ENCODE measurements at places on chromosomes 12 and 14.

DNA sequence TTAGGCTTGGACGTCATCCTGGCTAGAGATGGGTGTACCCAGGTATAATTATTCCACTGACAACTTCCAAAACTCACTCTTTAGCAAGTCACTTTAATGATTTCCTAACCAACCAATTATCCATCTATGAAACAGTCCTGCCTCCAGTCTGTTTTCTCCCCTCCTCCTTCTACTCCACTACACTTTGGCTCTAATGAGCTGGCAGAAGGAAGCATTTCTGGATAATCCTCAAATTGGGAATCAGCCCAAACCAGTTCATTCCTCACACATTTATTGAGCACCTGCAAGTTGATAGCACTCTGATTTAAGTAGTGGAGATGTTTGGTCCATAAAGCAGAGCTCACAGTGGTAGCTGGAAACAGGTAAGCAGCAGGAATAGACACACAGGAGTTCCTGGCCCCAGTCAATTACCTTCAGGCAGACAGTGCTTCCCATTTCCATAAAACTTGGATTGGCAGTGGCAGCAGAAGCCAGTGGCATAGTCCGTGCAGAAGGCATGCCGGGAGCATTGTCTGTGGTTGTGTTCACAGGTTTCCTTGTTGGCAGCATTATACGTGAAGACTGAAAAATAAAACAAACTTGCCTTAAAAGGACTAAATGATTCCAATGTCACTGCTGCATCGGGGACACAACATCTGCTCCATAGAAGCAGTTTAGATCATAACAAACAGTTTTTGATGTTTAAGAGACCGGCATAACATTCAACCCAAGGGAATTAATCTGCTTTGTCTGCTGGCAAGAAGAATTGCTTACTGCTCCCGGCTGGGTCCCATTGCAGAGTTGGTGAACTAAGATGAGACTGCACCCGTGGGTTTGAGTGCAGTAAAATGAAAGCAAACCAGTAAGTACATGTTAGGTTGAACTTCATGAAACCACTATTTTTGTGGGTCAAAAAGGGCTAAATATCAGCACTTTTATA lies 26.2 kb downstream of the NID2 start:
- DNase-seq = no peak

GRCh38 chr12:40569626-40570179 lies 122.5 kb upstream of the CNTN1 start:
- DNase-seq = no peak

- no peak for DNase-seq
Observed at GRCh38 chr12:32467959-32468863, 68.9 kb downstream of the FGD4 start.

GRCh38 chr12:1808036-1808797 lies 12.1 kb upstream of the LRTM2 start:
- DNase-seq = no peak

GRCh38 chr14:101068313-101069227 lies 165.0 kb upstream of the RTL1 start:
- DNase-seq = no peak

DNA sequence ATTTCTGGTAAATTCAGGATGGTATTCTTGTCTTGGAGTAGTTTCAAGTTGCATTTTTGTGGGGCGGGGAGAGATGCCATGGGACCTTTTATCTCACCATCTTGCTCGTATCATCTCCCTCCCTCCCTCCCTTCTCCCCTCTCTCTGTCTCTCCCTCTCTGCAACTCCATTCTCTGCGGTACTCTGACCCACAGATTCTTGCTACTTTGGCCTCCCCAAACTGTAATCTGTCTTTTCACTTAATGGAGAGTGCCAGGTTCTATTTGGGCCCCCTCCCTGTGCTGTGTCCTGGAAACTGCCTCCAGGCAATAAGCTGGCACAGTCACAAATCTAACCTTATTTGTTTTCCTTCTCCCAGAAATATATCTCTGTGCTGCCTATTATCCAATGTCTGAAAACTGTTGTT lies 175.2 kb downstream of the PAWR start:
- no peak for DNase-seq

DNA sequence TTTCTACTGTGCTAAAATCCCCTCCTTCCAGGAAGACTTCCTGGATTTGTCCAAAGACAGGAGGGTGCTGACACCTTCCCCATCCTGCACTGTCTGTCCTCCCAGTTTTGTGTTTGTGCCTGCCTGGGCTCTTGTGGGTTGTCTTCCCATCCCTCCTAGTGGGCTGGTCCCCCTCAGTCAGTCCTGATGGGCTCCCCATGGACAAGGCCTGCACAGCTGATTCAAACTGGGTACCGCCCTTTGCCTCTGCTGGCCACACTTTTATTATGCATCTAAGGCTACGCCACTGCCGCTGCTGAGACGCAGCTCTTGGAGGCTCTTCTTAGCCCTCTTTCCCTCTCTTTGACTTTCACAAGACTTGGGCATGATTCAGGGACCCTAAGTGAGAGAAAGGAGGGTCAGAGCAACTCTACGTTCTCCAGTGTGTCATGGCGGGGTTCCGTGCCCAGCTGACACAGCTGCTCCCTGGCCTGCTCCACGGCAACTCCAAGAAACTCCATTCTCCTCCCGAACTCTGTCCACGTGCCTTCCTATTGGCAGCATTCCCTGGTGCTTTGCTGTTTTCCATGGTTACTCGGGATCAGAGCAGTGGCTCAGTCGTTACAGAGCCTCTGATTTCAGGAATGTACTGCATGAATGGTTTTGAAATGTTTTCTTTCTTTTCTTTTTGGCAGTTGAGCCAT lies 3.8 kb upstream of the KRT85 start:
- no peak for DNase-seq

DNA sequence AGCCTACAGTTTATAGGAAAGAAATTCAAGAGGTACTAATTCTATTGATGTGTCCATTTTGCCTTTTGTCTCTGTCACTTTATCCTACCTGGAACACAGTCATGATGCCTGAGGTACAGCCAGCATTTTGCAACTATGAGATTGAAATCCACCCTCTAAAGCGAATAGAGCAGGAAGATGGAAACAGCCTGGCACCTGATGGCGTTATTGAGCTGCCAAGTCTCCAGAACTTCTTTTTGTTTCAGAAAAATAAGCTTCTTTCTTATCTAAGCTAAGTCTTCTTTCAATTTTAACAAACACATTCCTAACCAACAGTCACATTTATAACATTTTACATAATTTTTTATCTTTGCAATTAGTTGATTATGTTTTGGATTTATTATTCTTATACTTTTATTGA lies 182.1 kb downstream of the PAWR start:
- no peak for DNase-seq

DNA sequence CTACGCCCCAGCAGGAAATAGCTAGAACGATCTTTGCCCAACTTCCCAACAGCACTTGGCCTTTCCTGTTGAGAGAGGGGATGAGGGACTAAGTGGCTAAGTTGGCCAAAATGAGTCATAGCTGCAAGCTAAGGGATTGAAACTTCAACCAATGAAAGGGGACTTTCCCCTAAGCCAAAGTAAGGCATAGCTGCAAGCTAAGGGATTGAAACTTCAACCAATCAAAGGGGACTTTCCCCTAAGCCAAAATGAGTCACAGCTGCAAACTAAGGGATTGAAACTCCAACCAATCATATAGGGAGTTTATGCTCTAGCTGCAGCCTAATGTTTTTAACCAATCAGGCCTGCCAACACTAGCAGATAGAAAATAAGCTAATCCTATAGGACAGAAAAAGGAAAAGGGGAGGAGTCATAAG lies 100.5 kb upstream of the SSTR1 start:
- DNase-seq = no peak

GRCh38 chr12:56763753-56764657 lies 881 bp downstream of the HSD17B6 start:
- no peak for DNase-seq

DNA sequence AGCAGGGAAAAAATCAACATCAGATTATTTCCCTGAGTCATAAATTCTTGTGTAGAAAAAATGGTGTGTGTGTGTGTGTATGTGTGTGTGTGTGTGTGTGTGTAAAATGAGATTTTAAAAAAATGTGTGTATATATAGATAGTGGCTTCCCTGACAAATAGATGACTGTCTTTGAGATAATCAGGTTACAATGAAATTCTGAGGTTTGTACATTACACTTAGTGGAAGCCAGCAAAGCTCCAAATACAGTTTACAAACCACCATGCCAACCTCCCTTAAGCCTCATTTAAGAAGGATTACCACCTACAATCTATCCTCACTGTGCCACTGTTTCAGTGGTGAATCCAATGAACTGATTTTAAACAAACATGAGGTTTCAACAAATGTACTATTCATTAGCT lies 93.8 kb downstream of the MED13L start:
- DNase-seq = no peak

- no peak for DNase-seq
Observed at GRCh38 chr14:38056270-38056669, 151.4 kb upstream of the SSTR1 start.

- DNase-seq = peak; percentile 77
Observed at GRCh38 chr14:70655110-70655826, 13.6 kb downstream of the TTC9 start.

- DNase-seq = no peak
Observed at GRCh38 chr12:128339126-128339520, 72.2 kb downstream of the TMEM132C start.

DNA sequence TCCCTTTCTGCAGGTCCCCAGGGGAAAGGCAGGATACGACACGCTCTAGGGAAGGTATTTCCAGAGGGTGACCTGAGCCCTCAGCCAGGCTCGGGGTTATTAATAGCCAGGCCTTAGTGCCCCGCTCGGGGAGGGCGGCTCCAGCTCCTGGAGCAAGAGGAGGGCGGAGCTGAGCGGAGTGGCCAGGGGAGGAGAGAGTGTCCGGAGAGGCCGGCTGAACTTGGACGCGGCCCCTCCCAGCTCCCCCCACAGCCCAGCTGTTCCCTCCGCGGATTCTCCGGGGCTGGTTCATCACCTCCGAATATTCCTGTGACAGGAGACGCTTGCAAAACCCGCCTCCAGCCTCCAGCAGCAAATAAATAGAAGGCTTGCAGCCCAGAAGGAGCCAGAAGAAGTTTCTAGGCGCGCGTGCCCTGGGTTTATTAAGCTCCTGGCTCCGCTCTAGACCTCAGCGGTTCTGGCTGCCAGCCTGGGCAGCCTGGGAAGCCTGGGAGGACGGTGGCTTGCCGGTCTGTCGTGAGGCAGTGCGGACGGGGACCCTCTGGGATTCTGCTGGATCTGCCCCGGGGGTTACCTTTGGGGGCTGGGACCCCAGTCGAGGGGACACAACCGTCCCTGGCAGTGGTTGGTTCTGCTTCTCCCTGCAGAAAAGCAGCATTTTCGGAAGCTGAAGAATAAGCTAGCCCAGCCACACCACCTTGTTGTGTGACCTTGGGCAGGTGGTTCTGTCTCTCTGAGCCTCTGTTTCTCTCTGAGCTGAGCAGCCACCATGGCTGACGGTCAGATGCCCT lies at the start of gene HSPB8:
Gene HSPB8 (plus strand): TSS at position 388 of the 791 bp plus-strand sequence. CDS start 382 bp downstream, at position 770.
- no peak for DNase-seq

DNA sequence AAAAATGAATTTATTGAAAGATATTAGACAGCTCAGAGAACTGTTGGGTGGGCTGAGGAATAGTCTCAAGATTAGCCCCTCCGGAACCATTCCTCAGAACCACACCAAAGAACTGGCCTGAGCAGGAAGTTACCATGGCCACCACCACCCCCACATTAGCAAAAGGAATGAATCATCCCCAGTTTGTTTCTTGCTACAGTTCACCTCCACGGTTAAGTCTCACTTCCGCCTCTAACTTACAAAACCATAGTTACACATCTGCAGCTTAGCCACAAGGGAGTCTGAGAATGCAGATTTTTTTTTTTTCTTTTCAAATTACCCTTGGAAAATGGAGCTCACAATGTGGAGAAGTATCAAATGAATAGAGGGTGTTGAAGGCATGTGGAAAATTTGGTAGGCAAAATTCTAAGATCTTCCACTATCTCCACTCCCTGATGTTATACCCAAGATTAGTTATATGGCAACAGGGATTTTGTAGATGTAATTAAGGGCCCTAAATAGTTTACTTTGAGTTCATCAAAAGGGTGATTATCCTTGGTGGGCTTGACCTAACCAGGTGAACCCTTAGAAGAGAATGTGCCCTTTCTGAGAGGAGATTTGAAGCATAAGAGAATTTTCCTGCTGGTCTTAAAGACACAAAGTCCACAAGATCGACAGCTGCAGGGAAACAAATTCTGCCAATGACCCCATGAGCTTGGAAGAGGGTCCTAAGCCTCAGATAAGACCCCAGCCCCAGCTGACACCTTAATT lies 129.8 kb upstream of the KRR1 start:
- peak; percentile 27 for DNase-seq

DNA sequence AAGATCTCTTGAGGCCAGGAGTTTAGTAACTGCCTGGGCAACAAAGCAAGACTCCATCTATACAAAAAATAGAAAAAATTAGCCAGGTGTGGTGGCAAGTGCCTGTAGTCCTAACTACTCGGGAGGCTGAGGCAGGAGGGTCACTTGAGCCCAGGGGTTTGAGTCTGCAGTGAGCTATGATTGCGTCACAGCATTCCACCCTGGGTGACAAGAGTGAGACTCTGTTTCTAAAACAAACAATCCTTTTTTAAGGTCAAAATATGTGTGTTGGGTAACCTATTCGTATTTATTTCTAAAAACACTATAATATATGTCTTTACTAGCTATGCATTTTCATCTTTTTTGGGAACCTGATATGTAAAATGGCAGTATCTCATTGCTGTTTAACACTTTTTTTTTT lies 7.4 kb downstream of the FBXO21 start:
- DNase-seq = no peak

DNA sequence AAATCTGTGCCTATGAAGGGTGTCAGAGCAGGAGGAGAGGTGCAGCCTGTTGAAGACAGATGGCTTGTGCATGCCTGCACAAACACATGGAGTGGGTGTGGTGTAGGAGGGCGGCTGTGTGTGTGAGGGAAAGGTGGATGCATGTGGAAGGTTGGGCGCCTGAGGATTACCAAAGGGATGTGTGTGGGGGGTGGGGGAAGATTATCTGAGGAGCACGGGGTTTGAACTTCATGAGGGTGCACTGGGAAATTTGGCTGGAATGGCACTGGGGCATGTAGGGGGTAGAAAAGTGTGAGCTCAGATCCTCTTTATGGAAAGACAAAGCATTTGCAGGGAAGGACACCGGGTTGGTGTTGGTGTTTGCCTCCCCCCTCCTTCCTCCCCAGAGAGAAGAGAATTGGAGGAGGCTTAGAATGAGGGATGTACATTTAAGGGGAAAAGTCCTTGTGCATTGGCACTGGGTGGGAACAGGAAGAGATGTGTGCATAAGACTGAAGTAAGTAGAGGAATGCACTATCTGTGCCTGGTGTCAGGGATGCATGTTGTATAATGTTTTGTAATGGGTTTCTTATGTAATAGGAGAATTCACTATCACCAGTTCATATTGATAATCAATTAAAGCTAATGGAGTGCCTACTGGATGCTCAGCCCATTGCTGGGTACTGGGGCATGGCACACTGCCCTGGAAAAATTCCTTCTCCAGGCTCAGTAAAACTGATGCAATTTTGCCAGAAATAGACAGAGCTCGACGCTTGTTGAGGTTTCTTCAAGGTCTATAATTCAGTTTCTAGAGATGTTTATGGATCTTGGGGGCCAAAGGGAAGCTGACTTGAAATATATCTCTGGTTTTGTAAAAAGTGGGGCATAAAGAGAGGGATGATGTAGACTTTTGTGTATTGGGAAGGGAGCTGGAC lies 3.0 kb downstream of the NTF3 start:
- no peak for DNase-seq
